NCI-H774 (cell line): ENCODE measurements at places on chromosomes 12 and 14.

DNA sequence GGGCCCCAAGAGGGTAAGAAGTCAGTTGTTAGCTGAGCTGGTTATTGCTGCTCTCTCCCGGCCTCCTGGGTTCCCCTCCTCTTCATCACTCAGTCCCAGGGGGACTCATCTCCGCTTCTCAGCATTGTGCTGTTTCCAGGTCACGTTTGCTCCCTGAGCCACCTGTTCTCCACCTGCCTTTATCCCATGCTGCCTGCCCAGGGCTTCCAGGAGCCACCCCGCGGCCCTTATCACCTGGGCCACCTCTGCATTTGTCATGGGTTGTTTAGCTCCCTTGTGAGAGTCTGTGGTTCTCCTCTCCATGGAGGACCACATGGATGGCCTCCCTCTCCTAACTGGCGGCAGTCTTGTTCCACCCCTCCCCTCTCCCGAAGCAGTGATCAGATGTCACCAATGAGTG is 36.0 kb downstream of the SYNDIG1L start:
- DNase-seq = no peak

GRCh38 chr12:125050446-125050845 is 14.8 kb upstream of the AACS start:
- DNase-seq = no peak

- no peak for DNase-seq
These were observed 49.7 kb downstream of the TSPAN11 start for GRCh38 chr12:30976206-30976605.

GRCh38 chr12:132251741-132252490 is 77.5 kb downstream of the GALNT9 start:
- no peak for DNase-seq

GRCh38 chr14:79826362-79826761 is 384.9 kb downstream of the DIO2 start:
- DNase-seq = no peak

DNA sequence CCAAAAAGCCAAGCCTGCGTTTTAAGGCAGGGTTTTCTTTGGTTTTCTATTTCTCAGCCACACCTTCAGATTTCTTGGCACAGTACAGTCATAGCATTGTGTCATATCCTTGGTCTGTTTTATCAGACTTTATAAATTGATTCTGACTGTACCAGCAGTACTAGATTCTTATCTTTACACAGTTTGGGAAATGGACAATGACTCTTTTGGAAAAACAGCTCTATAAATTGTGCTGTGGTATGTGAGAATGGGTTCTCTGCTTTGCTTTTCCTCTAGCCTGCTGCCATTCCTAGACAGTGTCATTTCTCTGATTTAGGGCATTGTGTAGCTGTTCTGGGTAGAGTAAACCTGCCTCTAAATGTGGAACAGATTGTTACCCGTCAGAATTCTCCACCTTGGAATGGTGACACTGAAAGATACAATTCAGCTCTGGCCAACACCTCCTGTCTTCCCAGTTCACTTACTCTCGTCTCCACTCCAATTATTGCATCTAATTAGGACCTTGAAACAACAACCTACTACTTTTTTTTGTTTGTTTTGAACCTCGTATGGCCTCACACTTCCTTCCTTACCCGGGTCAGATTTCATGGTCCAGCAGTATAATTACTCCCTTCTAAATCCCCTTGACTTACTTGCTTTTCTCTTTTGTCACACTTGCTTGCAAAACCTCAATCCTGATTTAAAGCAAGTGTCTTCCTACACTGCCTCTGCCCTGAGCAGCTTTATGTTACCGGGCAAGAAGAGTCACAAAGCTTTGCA is 226.3 kb downstream of the ERC1 start:
- DNase-seq = no peak

DNA sequence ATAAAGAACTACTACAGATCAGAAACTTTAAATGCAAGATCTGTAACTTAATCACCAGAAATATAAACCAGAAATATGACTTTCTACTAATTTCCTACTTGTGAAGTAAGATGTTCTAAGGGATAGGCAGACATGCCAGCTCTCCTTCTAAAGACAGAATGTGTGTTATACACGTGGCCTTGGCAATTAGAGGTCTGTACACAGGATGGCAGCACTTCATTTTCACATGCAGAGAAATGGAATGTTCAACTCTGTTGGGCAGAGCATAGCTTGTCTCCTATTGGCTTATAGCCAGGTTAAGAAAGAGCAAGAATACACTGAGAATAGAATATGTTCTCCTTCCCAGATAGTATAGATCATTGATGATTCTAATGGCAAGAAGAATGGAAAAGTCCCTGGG is 403.8 kb downstream of the DAD1 start:
- DNase-seq = no peak

GRCh38 chr14:69716478-69717187 is 50.3 kb upstream of the SRSF5 start:
- DNase-seq = no peak

DNA sequence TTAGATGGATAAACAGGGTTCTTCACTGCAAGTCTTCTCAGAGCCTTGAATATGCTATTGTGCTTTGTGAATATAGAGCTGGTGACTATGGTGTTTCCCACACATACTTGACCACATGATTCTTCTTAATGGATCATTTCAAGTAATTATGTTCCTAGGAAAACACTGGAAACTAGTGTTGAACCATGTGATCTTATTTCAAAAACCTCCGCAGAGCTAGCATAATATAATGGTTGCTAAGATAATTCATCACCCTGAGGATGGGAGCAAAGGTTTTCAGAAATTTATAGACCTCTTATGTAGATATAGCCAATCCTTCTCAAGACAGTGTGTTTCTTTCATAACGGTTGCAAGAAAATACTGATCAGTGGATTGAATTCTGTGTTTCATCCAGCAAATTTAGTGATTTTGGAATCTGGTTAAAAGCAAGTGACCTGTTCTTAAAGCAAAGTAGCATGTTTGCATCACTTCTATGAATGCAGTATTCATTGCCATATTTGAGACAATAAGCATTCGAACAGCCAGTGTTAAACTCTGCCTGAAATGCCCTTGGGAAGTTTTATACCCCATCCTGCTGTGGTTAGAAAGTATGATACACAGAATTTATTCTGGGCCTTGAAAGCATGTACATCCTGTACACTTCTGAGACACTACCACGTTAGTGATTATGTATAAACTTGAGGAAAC is 341.0 kb upstream of the E2F7 start:
- DNase-seq = no peak

DNA sequence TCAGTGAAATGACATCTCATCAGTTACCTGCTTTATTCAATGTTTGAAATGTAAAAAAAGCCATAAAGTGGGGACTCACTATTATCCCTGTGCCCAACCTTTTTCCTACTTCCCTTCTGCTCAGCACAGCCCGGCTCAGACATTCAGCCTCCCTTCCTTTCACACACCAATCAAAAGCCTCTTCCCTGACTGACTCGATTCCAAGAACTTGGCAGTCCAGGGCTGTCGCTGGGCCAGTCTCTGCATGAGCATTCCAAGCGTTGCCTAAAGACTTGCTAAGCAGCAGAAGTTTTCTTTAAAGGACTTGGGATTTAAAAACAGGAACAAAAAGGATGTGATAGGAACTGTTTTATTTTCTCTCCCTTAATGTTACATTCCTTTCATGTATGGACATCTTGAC is 22.7 kb downstream of the ITPR2 start:
- no peak for DNase-seq

DNA sequence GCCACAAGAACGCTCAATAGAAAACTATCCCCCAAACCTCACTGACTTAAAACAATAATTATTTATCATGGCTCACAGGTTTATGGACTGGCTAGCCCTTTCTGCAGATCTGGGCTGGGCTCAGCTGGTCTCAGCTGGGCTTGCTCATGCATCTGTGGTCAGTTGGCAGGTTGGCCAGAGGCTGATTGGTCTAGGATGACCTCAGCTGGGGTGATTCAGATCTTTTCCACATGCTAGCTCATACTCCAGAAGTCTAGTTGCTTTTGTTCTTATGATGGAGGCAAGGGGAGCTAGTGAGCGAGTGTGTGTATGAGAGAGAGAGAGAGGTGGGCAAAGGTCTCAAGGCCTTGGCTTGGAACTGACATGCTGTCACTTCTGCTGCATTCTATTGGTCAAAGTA is 181.2 kb upstream of the NRXN3 start:
- no peak for DNase-seq

- DNase-seq = no peak
These were observed 110.8 kb downstream of the LMO3 start for GRCh38 chr12:16495196-16495595.

- no peak for DNase-seq
These were observed 22.9 kb upstream of the ARL1 start for GRCh38 chr12:101430456-101430855.

DNA sequence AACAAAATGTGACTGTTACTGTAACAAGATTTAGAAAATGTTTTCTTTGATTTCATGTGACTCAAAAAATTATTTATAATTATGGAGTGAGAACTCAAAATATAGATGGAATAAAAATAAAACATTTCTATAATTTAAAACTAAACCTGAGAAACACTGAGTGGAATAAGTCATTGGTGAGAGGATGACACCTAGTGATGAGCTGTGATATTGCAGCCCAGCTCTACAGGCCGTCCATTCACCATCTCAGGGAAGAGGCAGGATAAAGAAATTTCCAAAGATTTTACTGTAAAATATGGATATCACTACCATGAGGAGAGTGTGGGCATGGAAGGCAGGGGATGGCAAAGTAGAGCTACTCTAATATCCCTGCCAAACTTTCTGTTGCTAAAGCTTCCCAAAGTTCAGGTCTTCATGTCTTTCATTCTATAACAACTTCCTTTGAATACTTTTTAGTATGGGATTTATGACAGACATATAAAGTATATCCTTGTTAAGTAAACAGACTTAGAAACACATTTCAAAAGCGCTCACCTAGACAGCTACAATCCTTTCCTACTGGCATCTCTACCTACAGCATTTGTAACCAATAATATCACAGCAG is 308.0 kb downstream of the ITPR2 start:
- DNase-seq = no peak

DNA sequence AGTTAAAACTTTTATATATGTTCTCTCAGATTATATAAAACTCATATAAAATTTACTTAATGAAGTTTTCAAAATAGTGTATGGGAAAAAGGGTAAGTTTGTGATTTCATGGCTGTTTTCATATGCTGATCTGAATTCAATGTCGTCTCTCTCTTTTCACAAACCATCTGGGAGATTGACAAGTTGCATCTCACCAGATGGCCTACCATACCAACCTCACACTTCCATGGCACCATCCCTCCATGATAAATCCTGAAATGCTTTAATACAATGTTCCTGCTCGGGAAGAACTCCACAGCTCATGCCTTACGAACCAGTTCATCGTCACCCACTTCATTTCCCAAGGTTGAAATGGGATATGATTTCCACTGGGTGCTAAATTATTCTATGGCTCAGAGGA is 22.3 kb downstream of the PTPRO start:
- no peak for DNase-seq

- no peak for DNase-seq
These were observed 20.1 kb downstream of the CPM start for GRCh38 chr12:68912916-68913315.

GRCh38 chr14:35222872-35223466 is 69.2 kb upstream of the PSMA6 start:
- DNase-seq = no peak
